ENCODE measurements at places on chromosomes 1 and 21.

DNA sequence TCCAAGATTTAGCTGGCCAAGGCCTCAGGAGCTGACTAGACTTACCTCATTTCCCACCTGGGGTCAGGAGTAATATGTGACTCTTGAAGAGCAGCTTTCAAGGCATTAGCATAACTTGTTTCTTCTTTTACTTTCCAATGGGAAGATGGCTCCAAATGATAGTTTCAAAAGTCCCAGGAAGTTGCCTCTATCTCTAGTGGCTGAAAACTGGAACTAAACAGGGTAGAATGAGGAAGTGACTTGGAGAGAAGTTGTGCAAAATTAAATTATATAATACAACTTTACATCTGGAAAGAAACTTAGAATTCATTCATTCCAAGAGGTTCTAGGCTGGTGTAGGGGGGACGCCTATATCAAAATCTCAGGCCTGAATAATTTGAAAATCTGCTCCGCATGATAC lies 250.1 kb upstream of the FMN2 start:
- DNase-seq = no peak

DNA sequence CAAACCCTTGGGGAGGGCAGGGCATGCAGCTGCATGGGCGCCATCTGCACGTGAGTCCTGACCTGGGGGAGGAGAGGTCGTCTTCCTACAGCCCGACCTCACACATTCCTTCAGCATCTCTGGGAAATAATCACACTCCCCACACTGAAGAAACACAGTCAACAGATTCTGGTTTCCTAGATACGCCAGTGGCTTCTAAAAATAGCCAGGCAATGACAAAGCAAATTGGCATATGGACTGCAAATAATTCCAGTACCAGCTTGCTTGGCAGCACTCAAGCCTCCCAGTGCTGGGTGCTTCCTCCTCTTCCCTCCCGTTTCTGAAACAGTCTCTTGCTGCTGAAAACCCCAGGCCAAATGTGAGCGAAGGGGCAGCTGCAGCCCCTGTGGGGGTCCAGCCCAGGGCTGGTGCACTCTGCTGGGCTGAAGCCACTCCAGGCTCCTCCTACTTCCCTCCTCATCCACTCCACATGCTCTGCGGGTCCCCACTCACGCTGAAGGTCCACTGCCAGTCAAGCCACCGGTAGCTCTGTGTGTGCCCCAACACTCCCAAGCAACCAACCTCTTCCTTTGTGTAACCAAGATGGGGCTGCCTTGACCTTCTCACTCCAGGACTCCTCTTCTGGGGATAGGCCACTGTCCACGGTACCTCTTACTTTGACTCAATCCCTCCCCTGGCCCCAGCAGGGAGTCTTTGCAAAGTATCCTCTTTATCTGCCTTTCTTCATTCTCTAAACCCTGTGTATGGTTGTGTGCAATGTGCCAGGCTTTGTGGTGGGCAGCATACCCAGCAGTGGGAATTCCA lies 69.0 kb downstream of the KCND3 start:
- DNase-seq = no peak

GRCh38 chr1:227066999-227067398 lies 126.9 kb downstream of the COQ8A start:
- DNase-seq = no peak

DNA sequence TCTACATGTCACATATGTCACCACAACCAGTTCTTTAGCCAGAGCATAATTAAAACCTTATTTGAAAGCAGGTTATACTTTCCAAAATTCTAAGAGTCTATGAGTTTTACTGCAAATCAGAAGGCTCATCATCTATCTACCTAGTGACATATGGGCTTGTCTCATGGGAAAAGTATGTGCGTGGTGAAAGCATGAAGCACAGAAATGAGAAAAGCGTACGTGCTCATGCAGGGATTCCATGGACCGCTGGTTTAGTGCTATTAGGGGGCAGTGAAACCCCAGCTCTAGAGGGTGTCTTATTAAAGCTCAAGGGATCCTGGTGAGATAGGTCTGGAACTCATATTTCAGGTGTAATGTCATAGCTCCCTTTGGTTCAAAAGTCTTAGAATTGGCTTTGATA lies 50.2 kb downstream of the FAM163A start:
- no peak for DNase-seq

DNA sequence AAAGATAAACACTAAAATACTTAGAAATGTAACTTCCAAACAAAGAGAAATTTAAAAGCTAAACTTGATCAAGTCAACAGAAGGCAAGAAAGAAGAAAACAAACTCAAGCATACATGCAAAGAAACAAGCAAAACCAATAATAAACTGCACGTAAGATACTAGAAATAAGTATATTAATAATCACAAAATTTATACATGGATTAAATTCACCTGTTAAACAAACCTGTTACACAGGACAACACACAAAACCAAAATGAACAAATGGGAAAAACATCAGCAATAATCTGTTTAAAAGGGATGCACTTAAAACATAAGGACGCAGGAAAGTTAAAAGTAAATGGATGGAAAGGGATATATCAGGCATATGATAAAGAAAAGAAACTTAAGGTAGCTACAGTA lies 165.8 kb downstream of the CDC42BPA start:
- DNase-seq = no peak
